ENCODE measurements at places on chromosomes 1 and 21. TPM values are rescaled to one million over a fixed set of nuclear protein-coding genes. Genes with fewer than 3 reads are reported as not detected.

IL23R gene
- not detected for total RNA-seq

NUAK2 gene
- total RNA-seq, result 13.5 TPM

SLC5A9 gene
- total RNA-seq, result 2.1 TPM

NBPF20 gene
- 2.0 TPM for total RNA-seq

AGTRAP gene
- total RNA-seq, result 38.0 TPM

AJAP1 gene
- 9.5 TPM for total RNA-seq

OR10J1 gene
- total RNA-seq, result not detected

ETV3L gene
- not detected for total RNA-seq

TMEM269 gene
- total RNA-seq, result 0.41 TPM

TEDDM1 gene
- total RNA-seq, result not detected

HSPB7 gene
- 0.48 TPM for total RNA-seq

MYBPH gene
- total RNA-seq, result not detected

GJC2 gene
- 1.3 TPM for total RNA-seq

AIRE gene
- total RNA-seq, result 0.12 TPM

KRTAP20-1 gene
- total RNA-seq, result not detected

PLA2G5 gene
- total RNA-seq, result not detected

TRIM17 gene
- total RNA-seq, result 7.8 TPM

CHRM3 gene
- total RNA-seq, result 2.4 TPM

Data from type B pancreatic cell (in vitro differentiated cells).